Substantia nigra (tissue), 51 donors: ENCODE measurements at places on chromosomes 7 and 10.

DNA sequence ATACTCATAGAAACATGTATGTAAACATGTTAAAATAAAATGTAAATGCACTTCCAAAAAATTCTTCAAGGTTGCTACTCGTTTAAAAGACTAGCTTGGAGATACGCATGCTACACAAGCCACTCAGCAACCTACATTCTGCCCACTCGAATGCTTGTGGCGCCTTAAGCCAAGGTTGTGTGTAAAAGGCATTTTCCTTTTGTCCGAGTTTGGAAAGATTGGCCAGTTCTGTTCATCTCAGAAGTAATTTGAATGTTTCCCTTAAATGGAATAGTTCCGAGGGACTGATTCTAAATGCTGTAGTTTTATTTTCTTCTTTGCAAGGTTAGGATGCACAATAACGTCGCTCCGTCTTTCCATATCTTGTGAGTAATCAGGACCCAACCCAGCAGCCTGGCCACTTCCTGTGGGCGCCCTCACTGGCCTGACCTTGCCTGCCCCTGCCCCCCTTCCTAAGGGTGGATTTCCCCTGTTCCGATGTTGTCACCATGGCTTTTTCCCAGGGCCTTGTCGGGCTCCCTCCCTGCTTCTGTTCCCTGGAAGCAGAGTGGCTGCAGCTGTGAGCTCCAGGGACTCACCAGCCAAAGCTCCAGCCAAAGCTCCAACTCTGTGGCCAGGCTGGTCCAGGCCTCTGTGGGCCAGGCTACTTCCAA is 70.6 kb downstream of the PTPRE start:
- peak; percentile 45 for DNase-seq

DNA sequence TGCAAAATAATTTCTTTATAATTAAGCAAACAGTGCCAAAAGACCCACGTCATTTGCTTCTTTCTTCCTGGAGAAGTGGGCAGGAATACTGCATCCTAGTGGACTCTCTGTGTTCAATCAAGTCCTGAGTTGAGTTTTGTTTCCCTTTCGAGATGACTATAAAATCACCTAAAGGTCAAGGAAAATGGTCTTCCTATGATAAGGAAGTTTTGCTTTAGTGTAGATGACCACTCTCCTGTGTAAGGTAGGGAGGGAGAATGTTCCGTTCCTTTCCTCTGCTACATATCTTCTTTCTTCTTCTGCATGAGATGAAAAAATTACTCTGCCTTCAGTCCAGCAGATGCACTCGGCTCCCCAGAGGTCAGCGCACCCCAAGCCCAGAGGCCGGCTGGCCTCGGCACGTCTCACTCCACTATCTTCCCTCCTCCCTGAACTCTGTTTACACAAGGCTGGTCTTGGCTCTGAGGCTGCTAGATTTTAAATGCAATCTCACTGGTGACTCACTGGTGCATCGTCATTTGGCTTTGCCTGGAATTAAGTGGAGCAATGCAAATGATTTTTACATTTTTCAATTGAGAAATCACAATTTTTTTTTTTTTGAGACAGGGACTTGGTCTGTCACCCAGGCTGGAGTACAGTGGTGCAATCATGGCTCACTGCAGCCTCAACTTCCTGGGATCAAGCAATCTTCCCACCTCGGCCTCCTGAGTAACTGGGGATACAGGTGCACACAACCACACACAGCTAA is 18.6 kb upstream of the VDAC2 start:
- no peak for DNase-seq

- no peak for DNase-seq
These were observed 200.9 kb downstream of the CXCL12 start for GRCh38 chr10:44183667-44184632.

- DNase-seq = no peak
These were observed 15.9 kb upstream of the TBXAS1 start for GRCh38 chr7:139813151-139813550.

DNA sequence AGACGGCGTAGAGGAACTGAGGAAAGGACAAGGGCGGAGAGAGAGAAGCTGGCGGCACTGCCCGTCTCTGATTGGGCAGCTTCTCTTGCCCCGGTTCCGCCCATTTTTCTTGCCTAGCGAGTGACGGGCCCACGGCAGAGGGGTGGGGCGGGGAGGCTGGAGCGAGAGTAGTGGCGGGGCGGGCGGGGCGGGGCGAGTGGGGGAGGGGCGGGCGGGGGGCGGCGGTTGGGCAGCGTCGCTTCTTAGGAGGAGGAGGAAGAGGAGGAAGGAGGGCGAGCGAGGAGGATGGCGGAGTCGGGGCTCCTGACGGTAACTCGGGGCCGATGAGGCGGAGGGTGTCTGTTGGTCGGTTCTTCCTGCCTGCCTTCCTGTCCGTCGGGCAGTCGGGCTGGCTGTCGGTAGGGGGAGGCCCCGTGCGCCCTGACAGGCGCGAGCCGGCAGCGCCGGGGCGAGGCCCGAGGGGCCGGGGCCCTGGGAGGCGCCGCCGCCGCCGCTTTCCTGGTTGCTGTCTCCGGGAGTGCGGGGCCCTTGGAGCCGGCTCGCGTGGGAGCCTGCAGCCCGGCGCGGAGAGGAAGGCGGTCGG is at the start of gene SHOC2:
Gene SHOC2 (plus strand): TSS at position 256 of the 583 bp plus-strand sequence. CDS start 44,755 bp downstream, outside the sequence.
- DNase-seq = peak; percentile 99

DNA sequence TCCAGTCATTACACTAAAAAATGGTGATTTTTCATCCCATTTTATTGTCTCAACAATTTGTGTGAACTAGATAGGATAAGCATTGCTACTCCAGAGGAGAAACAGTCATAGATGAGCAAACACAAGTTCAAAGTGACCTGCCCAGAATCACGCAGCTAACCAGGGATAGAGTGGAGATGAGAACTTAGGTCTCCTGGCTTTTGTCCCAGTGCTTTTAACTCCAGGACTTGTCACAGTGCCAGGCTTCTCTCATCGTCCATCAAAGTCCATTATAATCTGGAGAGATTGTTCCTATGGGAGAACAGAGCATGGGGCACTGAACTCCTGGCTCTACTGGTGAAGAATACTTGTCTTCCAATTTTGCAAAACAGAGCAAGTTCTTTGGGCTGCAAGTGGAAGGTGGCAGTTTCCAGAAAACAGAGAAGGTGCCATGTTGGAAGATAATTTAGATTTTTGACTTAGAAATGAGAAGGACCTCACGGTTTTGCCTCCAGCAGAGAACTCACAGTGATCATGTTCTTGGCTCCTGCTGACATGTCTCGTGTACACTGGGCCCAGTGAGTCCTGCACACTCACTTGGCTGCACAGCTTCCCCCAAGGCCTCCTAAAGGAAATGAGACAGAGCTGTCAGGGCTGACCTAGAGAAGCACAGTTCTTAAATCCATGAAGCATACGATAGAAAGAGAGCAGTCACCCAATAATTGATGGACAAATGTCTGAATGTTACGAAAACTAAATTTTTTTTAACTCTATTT is 322.9 kb upstream of the NRP1 start:
- no peak for DNase-seq

DNA sequence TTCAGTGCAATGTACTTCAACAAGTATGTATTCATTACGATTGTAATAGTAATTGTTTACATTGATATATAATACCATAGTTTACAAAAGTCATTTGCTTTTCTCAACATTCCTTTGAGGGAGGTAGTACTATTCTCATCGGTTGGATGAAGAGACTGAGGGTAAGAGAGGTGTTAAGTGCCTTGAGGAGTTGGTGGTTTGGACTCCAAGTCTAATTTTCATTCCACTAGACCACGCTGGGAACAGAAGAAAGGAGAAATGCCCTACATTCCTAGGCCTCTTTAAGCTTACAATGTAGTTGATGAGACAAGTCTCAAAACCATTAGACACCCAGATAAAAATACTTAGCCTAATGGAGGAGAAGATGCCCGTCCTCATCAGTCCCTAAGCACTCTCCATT is 28.6 kb downstream of the CDK1 start:
- no peak for DNase-seq

- DNase-seq = no peak
These were observed 23.9 kb downstream of the MRPL32 start for GRCh38 chr7:42956062-42956461.

GRCh38 chr10:125014086-125014830 is 72.3 kb downstream of the ZRANB1 start:
- no peak for DNase-seq

GRCh38 chr10:79358811-79359210 is 11.5 kb downstream of the PPIF start:
- no peak for DNase-seq

GRCh38 chr10:10270126-10271050 is 747.3 kb upstream of the CELF2 start:
- DNase-seq = no peak

DNA sequence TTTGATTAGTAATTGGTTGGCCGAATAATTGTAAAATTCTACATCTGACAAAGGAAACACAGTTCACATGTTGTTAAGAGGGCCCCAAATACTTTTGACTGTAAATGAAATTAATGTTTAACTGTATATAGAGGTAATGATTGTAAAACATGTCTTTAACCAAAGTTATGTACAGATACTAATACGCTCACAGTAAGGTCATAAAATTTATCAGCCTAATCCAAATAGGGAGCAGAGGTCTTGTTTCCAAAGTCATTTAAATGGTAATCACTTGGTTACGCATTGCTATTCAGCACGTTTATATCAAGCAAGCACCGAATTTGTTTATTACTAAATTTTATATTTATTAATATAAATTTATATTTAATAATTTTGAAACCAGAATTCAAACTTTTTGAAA is 1.4 kb downstream of the PHYHIPL start:
- DNase-seq = no peak

- no peak for DNase-seq
These were observed 58.8 kb upstream of the GPR26 start for GRCh38 chr10:123607386-123607785.

DNA sequence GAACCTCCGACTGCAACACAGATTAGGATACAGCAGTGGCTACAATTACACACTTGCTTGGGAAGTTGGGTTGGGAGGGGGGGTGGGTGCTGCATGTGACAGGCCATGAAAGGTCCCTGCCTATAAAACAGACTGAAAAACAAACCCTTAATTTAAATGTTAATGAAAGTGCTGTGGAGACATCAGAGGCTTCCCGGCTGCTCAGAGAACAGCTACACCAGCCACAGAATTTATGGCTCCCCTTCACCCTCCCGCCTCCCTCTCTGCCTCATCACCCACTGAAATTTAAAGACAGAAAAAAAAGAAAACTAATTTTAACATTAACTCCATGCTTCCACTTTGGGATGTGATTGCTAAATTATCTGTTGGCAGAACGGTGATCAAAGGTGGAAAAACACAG is 34.7 kb downstream of the FBXW4 start:
- DNase-seq = no peak

DNA sequence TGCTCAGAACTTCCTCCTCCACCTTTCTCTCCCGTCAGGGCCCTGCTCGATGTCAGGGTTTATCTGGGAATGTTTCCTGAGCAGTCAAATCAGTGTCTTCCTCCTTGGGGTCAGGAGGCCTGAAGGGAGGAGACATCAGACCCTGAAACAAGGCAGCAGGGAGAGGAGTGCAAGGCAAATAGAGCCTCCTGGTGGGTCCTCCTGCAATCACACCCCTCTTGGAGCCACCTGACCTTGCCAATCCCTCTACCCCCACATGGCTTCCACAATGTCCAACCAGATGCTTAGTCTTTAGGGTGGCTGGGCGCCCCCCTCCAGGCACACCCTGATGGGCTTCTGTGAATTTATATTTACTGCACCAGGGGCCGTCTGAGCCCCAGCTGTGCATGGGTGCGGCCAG is 12.2 kb downstream of the GPR26 start:
- no peak for DNase-seq

- no peak for DNase-seq
These were observed 54.3 kb downstream of the SPOCK2 start for GRCh38 chr10:72034040-72034499.

GRCh38 chr7:130293521-130293920 is 560 bp downstream of the CPA4 start:
- DNase-seq = no peak

DNA sequence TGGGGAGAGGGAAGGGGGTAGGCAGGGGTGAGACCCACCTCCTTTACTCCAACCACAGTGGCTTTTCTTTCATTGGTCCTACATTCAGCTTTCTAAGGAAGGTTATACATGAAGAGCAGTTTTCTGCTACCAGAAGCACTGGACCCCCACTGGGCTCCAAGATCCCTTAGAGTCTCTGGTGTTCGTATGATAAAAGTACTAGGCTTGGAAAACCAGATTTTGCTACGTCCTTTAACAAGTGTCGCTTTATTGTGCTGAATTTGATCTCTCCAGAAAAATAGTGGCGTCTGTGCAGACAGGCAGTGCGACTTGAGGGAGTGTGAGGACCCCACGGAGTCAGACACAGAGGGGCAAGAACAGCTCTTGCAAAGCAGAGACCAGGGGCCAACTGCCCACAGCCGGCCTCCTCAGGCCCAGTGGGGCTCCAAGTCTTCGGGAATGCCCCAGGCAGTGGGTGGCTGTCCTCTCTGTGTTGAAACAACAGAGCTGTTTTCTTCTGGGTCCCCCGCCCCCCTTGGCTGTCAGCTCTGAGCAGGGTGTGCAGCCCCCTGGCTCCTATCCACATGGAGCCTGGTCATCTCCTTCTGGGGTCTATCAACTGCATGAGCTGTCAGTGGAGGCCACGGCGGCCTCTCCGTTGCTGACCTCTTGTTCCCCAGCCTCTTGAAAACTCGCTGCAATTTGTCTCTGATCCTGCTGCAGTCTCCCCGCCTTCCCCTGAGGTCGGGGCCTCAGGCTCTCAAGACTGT is 333.2 kb downstream of the RPS24 start:
- no peak for DNase-seq

DNA sequence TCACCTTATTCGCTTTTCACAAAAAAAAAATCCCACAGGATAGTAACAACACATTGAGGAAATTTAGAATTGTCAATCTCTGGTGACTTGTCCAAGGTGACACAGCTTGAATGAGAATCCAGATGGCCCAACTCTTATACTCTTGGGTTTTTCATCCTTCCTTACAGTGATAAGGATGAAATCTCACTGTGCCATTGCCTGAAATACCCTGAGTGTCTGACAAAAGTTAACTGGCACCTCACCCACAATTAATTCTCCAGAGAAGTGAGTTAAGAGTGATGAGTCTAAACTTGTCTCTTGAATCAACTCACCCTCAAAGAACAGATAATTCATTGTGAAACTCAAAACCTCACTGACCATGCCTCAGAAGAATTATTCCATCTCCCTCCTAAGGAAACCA is 18.9 kb downstream of the CHRM2 start:
- DNase-seq = no peak

- DNase-seq = no peak
These were observed 338.7 kb downstream of the DNAJB6 start for GRCh38 chr7:157675427-157675927.

DNA sequence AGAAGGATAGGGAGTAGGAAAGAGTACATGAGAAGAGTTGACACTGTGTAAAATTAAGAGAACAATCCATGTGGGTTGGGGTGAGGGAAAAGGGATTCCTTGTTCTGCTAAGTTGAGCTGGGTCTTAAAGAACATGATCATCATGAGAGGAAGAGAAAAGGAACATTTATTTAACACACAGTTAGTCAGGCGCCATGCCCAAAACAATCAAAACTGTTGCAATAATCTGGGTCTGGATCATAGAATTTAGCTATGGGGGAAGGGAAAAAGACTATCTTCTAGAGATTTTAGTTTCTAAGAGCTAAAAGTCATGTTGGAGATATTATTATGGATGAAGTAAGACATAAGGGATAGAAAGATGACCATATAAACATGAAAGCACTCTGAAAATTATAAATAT is 178.9 kb downstream of the SEM1 start:
- DNase-seq = no peak

- no peak for DNase-seq
These were observed 57.9 kb upstream of the GTF2IRD1 start for GRCh38 chr7:74395745-74396311.

GRCh38 chr10:49385939-49386922 is 9.7 kb downstream of the DRGX start:
- no peak for DNase-seq

GRCh38 chr10:67771200-67771599 is 66.8 kb downstream of the DNAJC12 start:
- DNase-seq = no peak
